ENCODE measurements at places on chromosomes 2 and 18.

GRCh38 chr18:38116716-38117115 is 551.1 kb upstream of the CELF4 start:
- no peak for DNase-seq

DNA sequence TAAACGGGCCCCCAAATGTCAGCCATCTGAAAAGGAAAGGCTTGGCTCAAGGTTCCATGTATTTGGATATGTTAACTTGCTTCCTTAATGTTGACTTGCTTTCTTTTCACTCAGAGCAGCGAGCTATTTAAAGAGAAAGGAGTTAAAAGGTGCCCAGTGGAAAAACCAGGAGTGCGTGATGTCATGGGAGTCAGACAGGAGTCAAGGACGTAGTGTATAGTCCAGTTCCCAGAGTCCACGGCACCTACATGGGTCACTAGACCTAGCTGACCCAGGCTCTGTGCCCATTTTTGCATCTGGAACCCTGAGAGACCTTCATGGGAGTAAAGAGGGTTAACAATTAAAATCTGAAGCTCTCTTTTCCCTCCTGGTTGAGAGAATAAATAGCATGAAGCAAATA is 19.8 kb downstream of the SLC3A1 start:
- DNase-seq, result no peak

DNA sequence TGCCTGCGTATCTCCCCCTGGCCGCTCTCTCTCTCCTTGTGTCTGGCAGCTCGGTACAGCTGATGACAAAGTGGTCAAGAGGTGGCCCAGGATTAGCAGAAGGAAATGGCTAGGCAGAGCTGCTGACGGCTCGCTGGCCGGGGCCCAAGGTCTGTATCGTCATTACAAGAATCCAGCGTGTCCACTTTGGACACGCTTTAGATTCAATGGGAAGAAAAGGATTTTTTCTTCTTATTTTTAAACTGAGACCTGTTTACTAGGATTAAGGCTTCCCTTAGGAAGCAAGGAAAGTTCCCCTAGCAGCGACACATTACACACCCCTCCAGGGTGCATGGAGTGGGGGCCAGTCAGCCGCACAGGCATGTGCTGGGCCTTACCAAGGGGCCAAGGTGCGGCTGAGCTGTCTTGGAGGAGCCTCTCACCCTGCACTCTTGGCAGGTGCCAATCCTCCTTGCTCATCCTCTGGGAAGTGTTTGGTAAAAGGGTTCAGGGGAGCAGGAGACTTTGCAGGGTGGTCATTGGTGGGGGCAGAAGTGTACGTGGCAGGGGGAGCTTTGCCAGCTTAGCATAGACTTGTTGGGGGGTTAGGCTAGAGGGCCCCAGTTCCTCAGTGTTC is 76.8 kb downstream of the POLR1A start:
- DNase-seq, result no peak

GRCh38 chr18:4384932-4385331 is 70.2 kb downstream of the DLGAP1 start:
- no peak for DNase-seq

DNA sequence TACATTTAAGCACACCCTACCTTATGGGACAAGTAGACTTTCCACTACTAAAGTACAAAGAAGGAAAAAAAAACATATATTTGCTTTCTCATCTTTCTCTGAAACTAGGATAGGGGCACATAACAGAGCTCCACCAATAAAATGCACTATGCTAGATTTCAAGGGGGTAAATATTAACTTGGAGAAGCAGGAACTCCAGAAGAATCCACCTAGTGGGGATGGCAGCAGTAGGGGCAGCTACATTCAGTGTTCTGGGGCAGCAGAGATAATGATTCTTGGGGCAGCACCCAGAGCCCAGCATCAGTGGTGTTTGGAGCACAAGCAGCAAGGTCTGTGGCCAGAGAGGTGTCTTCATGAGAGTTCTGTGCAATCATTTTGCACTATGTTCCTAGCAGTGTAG is 64.7 kb downstream of the DTNB start:
- no peak for DNase-seq

- DNase-seq, result no peak
Observed at GRCh38 chr2:47237375-47238334, 82.5 kb upstream of the STPG4 start.

DNA sequence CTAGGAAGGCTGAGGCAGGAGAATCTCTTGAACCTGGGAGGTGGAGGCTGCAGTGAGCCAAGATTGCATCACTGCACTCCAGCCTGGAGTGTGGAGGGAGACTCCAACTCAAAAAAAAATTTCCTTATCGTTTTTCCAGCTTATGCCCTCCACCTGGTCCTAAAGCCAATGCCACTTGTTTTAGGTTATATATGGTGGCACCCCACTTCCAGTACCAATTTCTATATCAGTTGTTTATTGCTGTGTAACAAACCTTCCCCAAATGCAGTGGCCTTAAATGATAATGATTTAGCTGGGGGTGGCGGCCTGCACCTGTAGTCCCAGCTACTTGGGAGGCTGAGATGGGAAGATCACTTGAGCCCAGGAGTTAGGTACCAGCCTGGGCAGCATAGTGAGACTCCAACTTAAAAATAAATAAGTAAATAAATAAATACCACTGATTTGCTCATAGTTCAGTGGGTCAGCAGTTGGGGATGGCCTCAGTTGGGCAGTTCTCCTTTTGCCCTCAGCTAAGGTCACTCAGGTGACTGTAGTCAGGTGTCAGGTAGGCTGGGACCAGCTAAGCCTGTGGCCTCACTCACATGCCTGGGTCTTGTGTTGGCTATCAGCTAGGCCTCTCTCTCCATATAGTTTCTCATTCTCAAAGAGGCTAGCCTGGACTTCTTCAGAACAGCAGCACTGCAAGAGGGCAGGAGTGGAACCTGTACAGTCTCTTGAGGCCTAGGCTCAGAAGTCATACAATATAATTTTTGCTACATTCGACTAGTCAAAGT is 113.7 kb upstream of the GATA6 start:
- DNase-seq, result no peak

GRCh38 chr2:72204156-72204785 is 56.6 kb upstream of the CYP26B1 start:
- no peak for DNase-seq

DNA sequence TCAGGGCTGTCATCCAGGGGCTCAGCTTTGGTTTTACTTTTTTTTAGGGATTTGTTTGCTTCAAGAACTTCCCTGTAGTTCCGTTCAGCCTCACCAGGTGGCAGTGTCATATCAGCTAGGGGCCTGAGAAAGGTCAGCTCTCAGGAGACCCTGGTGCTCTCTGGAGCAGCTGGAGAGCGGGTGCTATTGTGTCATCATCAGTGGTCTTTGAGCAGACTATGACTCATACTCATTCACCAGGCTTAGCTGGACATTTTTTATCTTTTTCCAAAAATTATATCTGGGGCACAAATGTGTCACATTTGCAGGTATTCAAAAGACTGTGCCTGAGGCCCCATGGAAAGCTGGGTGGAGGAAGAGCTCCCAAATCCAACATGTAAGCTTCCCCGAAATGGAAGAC is 24.4 kb downstream of the ZNF892 start:
- no peak for DNase-seq

DNA sequence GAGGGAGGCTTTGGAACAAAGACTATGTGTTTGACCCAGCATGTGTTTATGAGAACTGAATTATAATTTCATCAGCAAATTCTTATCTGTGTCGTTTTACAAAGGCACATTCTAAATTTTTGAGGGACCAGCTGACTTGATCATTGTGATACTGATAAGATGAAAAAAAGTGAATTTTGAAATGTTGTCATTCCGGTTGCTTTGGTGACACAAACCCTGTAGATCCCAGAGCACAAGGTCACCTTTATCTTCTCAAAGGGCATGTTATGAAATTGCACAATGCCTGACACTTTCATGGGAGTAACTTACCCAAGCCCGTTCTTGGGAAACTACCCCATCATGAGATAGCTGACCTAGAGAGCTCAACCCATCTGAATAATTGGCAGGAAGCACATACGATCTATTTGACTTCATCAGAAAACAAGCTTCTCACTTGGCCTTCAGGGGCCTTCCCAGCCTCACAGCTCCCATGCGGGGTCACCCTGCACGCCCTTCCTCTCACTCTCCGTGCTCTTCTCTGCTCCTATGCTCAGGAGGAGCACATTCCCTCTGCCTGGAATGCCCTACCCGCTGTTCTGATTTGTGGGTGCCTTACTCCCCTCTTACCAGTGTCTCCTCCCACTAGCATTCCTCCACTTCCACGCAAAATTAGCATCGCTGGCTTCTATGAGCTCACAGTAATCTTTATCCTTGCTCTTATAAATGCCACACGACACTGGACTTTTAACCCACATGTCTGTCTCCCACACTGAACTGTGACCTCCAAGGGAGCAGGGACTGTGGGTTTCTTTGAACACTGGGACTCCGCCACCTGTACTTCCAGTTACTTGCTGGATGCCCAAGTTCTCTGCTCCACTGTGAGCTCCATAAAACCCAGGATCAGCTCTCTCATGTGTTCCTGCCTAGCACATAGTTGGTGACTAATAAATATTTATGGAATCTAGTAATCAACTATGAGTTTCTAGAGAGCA is 555.8 kb upstream of the ID2 start:
- DNase-seq, result no peak

DNA sequence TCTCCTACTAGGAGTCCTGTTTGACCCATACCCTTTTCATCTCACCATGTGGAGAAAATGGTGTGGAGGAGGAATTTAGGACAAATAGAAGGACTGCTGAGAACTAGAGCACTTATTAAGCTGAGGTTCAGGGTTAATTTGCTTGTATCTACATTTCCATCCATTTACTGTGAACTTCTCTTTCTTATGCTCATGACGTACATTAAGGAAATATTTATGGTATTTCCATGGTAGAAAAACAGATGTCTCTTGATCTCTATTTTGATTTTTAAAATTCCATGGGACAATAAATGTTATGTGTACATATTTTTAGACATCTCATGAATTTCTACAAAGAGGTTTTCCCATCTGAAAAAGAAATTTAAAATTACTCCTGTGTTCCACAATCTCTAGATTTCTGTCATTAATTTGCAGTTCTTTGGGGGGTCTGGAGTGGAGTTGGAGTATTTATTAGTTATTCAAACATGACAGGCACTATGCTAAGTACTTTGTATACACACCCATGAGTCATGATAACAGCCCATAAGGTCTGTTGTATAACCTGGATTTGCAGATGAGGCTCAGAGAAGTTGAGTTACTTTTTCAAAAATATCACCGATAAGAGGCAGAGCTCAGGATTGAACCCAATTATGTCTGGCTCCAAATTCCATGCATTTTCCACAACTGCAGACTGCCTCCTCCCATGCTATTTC is 112.6 kb downstream of the COPS8 start:
- no peak for DNase-seq

- no peak for DNase-seq
Observed at GRCh38 chr2:143988082-143988481, 531.8 kb downstream of the ZEB2 start.

GRCh38 chr2:127362971-127363370 is 24.8 kb downstream of the MAP3K2 start:
- DNase-seq, result no peak

GRCh38 chr18:60064271-60064670 is 164.5 kb downstream of the PMAIP1 start:
- DNase-seq, result no peak

GRCh38 chr2:215724146-215724545 is 288.3 kb upstream of the FN1 start:
- no peak for DNase-seq

DNA sequence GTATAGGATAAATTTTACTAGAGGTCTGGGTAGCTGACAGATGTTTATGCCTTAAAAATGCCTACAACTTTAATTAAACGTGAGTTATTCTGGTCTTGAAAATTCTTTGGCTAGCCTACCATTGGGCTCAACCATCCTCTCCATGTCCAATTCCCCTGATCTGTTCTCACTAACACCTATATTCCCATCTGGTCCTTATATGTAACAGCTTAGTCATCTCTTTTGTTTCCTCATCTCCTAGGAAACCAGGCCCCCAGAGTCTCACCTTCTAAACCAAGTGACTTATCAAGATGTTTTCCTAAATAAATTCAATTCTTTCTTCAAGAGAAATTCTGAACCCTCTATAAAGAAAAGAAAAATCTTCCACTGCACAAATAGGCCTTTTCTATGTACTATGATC is 148.5 kb downstream of the TTC32 start:
- DNase-seq, result no peak

DNA sequence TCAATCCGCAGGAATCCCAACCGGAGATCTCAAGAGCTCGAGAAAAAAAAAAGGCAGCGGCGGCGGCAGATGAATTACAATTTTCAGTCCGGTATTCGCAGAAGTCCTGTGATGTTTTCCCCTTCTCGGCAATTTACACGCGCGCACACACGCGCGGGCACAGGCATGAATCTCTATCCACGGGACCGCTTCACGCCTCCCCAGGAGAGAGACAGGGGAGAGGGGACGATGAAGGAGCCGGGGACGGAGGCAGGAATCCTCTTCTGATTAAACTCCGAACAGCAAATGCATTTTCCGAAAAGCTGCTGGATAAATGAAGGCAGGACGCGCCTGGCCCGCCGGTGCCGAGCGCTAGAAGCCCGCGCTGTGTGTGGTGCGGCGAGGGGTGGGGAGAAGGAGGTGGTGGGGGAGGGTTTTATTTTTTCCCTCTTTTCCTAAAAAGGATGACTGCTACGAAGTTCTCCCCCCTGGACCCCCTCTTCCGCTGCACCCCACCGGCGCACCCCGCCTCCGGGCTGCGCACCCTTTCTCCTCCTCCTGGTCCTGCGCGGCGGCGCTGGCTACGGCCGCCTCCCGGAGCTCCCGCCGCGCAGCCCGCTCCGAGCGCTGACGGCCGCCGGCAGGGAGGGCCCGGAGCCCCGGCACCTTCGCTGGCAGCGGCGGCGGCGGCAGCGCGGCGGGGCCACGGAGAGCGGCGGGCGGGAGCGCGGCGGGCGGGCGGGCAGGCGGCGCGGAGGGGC is at the start of gene BCL2:
Gene BCL2 (minus strand): TSS at position 387 of the 740 bp plus-strand sequence.
- peak; percentile 43 for DNase-seq

- DNase-seq, result no peak
Observed at GRCh38 chr2:237324405-237324831, 89.5 kb downstream of the COL6A3 start.

DNA sequence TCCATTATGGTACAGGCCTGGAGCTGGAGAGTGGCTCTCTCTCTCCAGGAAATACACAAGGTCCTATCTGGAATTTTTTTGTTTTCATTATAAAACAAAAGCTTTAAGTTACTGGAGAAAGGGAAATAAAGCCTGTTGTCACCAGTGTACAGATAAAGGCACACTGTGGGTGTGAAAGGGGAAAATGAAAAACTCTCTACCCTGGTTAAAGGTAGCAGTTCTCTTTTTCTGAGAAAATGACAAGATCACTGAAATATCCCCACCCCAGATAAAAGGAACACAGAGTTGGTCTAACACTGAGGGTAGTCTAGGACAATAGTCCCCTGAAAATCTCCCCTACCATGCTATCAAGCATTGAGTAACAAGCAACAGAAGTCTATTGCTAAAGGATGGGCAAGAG is 438.7 kb downstream of the MBD2 start:
- DNase-seq, result no peak

DNA sequence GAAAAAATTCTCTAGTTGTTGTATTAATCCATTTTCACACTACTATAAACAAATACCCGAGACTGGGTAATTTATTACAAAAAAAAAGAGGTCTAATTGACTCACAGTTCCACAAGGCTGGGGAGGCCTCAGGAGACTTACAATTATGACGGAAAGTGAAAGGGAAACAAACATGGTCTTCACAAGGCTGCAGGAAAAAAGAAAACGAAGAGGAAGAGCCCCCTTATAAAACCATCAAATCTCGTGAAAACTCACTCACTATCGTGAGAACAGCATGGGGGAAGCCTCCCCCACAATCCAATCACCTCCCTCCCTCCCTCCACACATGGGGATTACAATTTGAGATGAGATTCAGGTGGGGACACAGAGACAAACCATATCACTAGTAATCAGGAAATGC is 61.7 kb upstream of the SPTBN1 start:
- no peak for DNase-seq

Measured in effector CD8-positive, alpha-beta T cell (primary cell).